Brain pericyte (primary cell): ENCODE measurements at places on chromosomes 13 and 19.

DNA sequence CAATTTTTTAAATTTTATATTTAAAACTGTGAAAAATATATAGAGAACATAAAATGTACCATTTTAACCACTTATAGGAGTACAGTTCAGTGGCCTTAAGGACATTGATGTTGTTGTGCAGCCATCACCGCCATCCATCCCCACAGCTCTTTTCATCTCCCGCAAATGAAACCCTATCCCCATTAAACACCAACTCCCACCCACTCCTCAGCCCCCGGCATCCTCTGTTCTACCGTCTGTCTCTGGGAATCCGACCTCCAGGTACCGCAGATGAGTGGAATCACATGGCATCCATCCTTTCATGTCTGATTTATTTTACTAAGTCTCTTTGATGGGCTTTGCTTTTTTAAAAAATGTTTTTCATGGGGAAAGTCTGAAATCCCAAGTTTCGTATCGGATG, 23.8 kb upstream of the SMIM17 start:
- DNase-seq: no peak

- no peak for DNase-seq
These were observed 212.5 kb downstream of the PCCA start for GRCh38 chr13:100301418-100301817.

- DNase-seq: no peak
These were observed 3.9 kb upstream of the FAM216B start for GRCh38 chr13:42777467-42777866.

GRCh38 chr13:46874006-46874405, 22.8 kb downstream of the HTR2A start:
- no peak for DNase-seq

- DNase-seq: no peak
These were observed 3.8 kb downstream of the LILRA4 start for GRCh38 chr19:54335164-54335563.
